ENCODE measurements at places on chromosomes 5 and 9. TPM values are rescaled to one million over a fixed set of nuclear protein-coding genes. Genes with fewer than 3 reads are reported as not detected.
A peak's percentile ranks its signal among the peaks of the same experiment; 100 is the strongest.

GRCh38 chr5:3155046-3155445 is 403.6 kb upstream of the IRX2 start:
- no peak for DNase-seq

NMUR2 gene
- polyA plus RNA-seq = 0.15 TPM

DNA sequence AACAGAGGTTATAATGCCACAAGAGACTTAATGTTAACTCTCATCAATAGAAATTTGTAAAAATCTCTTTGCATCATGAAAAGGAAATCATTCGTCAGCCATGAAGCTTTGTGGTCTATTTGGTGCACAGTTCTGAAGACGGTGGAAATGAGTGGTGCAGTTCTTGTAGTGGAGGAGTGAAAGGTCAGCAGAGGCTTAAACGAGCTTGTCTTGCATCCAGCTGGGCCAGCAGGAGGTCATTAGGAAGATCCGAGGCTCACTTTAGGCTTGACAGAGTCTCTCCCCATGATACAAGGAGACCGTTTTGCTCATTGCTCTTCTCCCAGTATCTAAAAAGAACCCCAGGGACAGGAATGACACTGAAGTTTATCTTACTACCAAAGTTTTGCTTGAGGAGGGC is 440.8 kb downstream of the BNC2 start:
- no peak for DNase-seq

GRCh38 chr5:14440223-14440581 is 141.4 kb upstream of the OTULINL start:
- DNase-seq = no peak

FAM78A gene
- polyA plus RNA-seq = 2.4 TPM

GRCh38 chr9:123423311-123423640 is 67.3 kb downstream of the CRB2 start:
- no peak for DNase-seq

DNA sequence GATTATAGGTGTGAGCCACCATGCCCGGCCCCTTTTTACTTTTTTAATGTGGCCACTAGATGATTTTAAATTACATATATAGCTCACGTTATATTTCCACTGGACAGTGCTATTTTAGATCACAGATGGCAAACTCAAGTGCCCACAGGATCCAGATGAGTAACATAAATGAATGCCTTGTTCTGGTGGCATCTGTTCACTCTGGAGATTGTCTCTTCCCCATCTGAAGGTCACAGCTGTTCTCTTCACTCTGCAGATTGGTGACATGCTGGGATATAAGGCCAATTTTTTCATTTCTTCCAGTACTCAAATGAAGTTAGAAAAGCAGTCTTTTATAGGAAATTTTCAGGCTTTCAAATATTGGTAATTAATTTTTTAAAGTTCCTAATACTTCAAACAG is 160.1 kb downstream of the DOCK8 start:
- DNase-seq = no peak

DNA sequence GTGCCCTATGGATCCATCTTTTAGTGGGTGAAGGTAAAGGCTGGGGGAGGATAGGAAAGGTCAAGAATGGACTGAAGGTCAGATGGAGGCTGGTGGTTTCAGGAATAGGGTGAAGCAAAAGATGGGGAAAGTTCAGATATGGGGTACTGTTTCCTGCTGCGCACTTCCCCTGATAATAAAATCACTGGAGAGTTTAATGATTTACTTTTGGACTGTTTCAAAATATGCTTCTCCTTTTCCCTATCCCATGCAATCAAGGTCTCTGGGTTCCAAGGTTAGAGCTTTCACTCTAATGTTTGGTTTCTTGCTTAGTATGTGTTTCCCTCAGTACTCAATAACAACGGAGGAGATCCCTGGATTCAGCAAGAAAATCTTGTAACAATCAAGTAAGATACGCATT is 10.8 kb upstream of the PPP3R2 start:
- DNase-seq = no peak

- DNase-seq = peak; percentile 51
These were observed 1.3 kb upstream of the NIPBL start for GRCh38 chr5:36875051-36875789.

CDKN2B-AS1 gene
- polyA plus RNA-seq = 0.32 TPM

DNA sequence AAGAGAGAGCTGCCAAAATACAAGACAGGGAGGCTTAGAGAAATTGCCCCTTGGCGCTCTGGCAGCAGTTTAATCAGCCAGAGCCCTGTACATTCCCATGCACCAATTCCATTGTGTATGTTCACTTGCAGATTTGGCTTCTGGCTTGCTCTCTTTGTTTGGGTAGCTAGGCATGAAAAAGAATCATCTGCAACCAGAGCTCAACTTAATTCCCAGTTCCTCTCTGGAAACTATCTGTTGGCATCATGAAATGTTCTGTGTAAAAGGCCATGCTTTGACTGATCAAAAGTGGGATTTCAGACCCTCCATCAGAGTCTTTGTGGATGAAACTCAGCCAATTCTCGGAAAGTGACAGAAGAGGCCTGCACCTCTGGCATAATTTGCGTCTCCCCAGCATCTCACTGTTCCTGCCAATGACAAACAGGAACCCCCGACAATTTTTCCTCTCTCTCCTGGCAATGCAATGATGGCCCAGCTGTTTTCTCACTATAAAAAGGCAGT is 53.8 kb upstream of the RAD23B start:
- DNase-seq = no peak

GRCh38 chr9:81737871-81738507 is 48.6 kb upstream of the TLE1 start:
- DNase-seq = no peak

- DNase-seq = no peak
These were observed 37.9 kb downstream of the UBTD2 start for GRCh38 chr5:172245703-172246125.

SOHLH1 gene
- not detected for polyA plus RNA-seq

BAAT gene
- 0.47 TPM for polyA plus RNA-seq

GRCh38 chr9:74773886-74774479 is 113.7 kb downstream of the TRPM6 start:
- peak; percentile 72 for DNase-seq

DNA sequence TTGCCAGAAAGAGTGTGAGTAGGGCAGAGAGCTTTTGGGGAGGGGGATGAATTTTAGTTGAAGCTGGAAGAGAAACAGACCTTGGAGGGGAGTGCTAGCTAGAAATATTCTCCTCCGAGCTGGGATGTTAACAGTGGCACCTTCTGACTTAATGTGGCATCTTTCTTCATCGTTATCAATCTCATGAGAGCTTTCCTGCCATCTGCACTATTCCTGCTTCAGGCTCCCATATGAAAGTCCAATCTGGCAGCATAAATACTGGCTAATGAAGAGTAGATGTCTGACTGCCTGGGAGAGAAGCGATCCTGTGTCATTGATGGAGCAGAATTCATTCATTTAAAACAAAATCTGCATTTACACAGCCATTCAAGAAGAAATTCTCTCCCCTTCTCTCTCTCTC is 284.5 kb downstream of the TMEM38B start:
- no peak for DNase-seq

DNA sequence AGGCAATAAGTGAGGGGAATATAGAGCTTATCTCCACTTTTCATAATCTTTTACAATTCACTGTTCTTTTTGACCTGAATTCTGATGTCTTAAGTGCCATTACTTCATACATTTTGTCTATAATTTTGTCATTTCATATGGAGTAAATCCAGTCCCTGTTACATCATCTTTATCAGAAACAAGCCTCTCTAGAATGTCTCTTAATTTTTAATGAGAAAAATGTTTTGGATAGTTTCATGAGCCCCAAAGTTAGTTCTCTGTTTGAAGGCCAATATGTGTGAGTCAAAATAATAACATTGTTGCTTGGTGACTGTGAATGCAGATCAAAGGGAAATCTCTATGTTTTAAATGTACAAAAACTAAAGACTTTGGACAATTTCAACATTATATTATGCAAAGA is 329.6 kb upstream of the ARRDC3 start:
- DNase-seq = no peak

GRCh38 chr9:79769476-79770275 is 197.9 kb downstream of the TLE4 start:
- no peak for DNase-seq

SMIM32 gene
- polyA plus RNA-seq = 8.5 TPM

C9orf40 gene
- 6.4 TPM for polyA plus RNA-seq

FAM221B gene
- polyA plus RNA-seq = 0.40 TPM

PCDHGA4 gene
- 2.6 TPM for polyA plus RNA-seq

SLC6A19 gene
- polyA plus RNA-seq = 67.4 TPM

GRCh38 chr9:130451509-130452388 is 7.0 kb downstream of the ASS1 start:
- peak; percentile 93 for DNase-seq

GRCh38 chr9:14692470-14693250 is 572 bp downstream of the ZDHHC21 start:
- DNase-seq = peak; percentile 35

ACOT12 gene
- 1.2 TPM for polyA plus RNA-seq

DNA sequence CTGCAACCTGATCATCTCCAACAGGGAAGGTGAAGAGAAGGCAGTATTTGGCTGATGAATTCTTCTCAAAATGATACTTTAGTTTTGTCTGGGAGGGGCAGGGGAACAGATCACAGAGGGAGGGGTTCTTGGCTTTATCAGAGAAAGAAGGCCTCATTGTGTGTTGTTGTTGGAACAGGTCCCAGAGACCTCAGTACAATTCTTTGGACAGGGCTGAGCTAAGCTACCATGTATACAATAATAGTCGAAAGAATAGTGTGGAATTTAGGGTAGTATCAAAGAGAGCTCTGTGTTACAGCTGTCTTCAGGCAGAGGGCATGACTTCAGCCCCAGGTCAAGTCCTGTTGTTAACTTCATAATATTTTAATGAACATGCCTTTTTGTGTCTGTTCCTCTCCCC is 39.9 kb downstream of the ARHGAP26 start:
- DNase-seq = no peak

- no peak for DNase-seq
These were observed 12.4 kb downstream of the SPOCK1 start for GRCh38 chr5:137486707-137487106.

- no peak for DNase-seq
These were observed 220.1 kb downstream of the MEF2C start for GRCh38 chr5:88662846-88663245.

GRCh38 chr5:107739661-107740060 is 68.9 kb upstream of the EFNA5 start:
- no peak for DNase-seq

GRCh38 chr5:112979723-112980122 is 3.1 kb downstream of the DCP2 start:
- DNase-seq = no peak

DNA sequence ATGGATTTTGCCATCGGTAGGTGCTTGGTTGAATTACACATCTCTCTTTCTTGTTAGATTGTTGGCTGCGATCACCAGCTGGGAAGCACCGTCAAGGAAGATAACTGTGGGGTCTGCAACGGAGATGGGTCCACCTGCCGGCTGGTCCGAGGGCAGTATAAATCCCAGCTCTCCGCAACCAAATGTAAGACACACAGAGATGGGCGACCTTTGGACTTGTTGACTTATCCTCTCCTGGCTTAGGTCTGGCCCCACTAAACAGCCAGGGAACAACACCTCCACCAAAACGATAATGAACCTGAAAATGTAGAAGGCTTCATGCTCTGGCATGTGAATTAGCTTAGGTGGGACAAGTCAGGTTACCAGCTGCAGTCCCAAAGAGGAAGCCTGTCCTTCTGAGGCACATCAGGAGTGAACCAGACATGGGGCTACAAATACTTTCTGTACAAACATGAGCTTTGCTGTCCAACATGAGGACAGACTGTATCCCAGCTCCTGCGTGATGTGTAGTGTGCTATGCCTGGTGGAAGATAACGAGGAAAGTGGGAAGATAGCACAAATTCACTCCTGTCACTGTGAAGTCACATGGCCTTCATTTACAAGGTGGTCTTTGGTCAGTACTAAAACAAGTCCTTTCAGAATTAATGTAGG is 148.4 kb downstream of the ADAMTSL1 start:
- DNase-seq = no peak

GRCh38 chr9:20314981-20315380 is 307.3 kb downstream of the MLLT3 start:
- no peak for DNase-seq

GRCh38 chr9:128615571-128615970 is 41.1 kb downstream of the DYNC2I2 start:
- DNase-seq = no peak

GRCh38 chr9:110261632-110262031 is 5.3 kb upstream of the TXN start:
- no peak for DNase-seq

- DNase-seq = no peak
These were observed 2208.1 kb upstream of the WWC1 start for GRCh38 chr5:166083183-166083959.

PCDHGA11 gene
- polyA plus RNA-seq = 5.1 TPM

DNA sequence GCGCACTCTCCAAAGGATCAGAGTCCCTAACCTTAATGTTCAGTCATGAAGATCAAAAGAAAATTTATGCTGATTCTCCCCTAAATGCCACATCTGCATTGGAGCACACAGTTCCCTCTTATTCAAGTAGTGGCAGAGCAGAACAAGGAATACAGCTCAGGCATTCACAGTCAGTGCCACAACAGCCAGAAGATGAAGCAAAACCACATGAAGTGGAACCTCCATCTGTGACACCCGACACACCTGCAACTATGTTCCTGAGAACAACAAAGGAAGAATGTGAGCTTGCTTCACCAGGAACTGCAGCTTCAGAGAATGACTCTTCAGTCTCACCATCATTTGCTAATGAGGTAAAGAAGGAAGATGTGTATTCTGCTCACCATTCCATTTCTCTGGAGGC is 40.0 kb downstream of the CMYA5 start:
- no peak for DNase-seq

CFAP157 gene
- polyA plus RNA-seq = 4.3 TPM

SPATA9 gene
- 2.4 TPM for polyA plus RNA-seq

DNA sequence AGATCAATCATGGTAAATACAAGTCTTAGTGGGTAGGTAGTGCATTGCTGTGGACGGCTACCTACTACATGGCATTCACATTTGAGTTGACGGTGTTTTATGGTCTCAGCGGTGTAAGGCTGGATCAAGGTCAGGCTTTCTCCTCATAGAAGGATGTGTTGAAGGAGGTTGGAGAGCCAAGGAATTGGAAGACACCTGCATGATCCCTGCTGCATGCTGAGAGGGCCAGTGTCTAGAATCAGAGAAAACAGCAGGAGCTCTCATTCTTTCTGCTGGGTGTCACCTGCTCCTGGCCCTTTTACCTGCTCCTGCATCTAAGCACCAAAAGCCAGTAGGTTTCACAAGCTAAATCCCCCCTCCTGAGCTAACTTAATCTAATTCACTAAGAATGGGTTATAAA is 88.2 kb downstream of the RGS7BP start:
- DNase-seq = no peak

GRCh38 chr9:96152550-96152949 is 149.4 kb downstream of the HSD17B3 start:
- DNase-seq = no peak

Measured in left kidney (tissue), 8 donors.